H9 (cell line): ENCODE measurements at places on chromosomes 6 and 20. TPM values are rescaled to one million over a fixed set of nuclear protein-coding genes. Genes with fewer than 3 reads are reported as not detected.

DNA sequence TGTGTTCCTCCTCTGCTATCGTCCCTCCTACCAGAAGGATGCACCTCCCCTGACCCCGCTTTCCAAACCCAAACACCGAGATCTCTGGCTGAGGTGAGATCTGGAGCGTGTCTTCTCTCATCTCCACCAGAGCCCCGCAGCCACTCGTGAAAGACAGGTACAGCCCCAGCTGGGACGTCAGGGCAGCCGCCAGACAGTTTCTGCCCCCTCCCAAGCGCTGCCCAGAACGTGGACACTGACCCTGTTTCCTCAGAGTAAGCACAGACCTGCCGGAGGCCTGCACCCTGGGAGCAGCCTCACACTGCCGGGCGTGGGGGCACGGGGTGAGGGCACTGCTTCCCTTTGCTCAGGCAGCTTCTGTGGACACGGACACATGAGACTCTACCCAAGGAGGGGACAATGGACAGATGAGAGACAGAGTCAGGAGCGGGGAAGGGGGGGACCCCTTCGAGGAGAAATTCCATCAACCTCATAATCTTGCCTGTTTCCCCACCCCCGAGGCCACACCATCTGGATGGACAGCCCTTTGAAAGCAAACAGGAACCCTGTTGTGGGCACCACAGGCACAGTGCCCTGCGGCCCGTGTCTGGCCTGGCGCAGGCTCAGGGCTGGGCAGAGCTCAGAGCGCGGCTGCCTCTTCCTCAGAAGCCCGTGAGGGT lies 210.6 kb downstream of the DLL1 start:
- no peaks in the 10 kb centered on the region for H3K27me3 ChIP-seq
- DNase-seq, result no peak
- H3K27ac ChIP-seq, result no peak overlapping the region
- H3K4me3 ChIP-seq, result no peak overlapping the region
- H3K4me1 ChIP-seq, result no peaks in the 10 kb centered on the region
- H3K36me3 ChIP-seq, result peaks cover 4% of the 10 kb centered on the region

The ASF1A gene
- total RNA-seq, result 34.4 and 36.5 TPM in 2 replicates

DNA sequence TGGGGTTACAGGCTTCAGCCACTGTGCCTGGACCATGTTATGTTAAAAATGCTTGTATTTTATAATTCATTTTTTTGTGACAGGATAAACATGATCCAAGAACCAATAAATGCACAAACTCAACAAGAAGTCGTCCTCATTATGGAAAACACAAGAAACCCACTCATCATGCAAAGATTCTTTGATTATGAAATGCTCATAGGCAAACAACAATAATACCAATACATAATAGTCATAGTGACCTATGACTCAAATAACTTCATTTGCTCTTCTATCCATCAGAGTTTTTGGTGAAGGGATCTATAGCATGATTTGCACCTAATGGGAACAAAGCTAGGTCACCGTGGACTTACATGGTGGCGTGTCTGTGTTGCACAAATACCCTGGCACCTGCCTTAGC lies 217.1 kb upstream of the THEMIS start:
- H3K4me3 ChIP-seq, result no peak overlapping the region
- no peak overlapping the region for H3K27ac ChIP-seq
- H3K27me3 ChIP-seq, result no peaks in the 10 kb centered on the region
- H3K4me1 ChIP-seq, result no peaks in the 10 kb centered on the region
- H3K36me3 ChIP-seq, result no peaks in the 10 kb centered on the region
- DNase-seq, result no peak

- no peak for DNase-seq
- no peaks in the 10 kb centered on the region for H3K27me3 ChIP-seq
- H3K4me3 ChIP-seq, result no peak overlapping the region
These were observed 535.1 kb downstream of the BCKDHB start for GRCh38 chr6:80641591-80641990.

The SULF2 gene
- total RNA-seq, result 30.9 and 31.2 TPM in 2 replicates

The DNMT3B gene
- total RNA-seq, result 980 and 996 TPM in 2 replicates

GRCh38 chr20:25020901-25021301 lies 28.4 kb upstream of the APMAP start:
- no peak for DNase-seq

GRCh38 chr6:6659600-6660327 lies 71.2 kb downstream of the LY86 start:
- no peaks in the 10 kb centered on the region; the same call in 2 of the 3 replicates for H3K36me3 ChIP-seq
- no peaks in the 10 kb centered on the region for H3K4me1 ChIP-seq

The HLA-DOB gene
- 0.20 TPM in 1 of 2 replicates, not detected in the other for total RNA-seq

DNA sequence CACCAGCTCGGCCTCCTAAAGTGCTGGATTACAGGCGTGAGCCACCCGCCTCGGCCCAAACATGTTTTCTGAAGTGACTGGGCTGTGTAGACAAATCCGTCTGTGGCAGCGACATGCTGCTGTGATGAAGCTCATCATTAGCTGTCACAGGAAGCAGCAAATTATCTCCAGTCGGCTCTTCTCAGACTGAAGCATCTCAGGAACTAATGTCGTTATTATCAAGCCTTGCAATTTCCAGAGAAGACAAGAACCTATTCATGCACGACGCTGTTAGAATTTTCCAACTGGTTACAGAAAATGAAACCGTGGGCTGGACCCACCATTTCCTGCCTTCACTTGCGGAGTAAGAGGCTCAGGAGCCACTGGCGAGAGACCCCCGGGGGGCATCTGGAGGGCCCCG lies 17.1 kb upstream of the NTSR1 start:
- H3K27me3 ChIP-seq, result no peaks in the 10 kb centered on the region
- no peaks in the 10 kb centered on the region for H3K36me3 ChIP-seq
- H3K4me3 ChIP-seq, result no peak overlapping the region
- no peaks in the 10 kb centered on the region for H3K4me1 ChIP-seq

DNA sequence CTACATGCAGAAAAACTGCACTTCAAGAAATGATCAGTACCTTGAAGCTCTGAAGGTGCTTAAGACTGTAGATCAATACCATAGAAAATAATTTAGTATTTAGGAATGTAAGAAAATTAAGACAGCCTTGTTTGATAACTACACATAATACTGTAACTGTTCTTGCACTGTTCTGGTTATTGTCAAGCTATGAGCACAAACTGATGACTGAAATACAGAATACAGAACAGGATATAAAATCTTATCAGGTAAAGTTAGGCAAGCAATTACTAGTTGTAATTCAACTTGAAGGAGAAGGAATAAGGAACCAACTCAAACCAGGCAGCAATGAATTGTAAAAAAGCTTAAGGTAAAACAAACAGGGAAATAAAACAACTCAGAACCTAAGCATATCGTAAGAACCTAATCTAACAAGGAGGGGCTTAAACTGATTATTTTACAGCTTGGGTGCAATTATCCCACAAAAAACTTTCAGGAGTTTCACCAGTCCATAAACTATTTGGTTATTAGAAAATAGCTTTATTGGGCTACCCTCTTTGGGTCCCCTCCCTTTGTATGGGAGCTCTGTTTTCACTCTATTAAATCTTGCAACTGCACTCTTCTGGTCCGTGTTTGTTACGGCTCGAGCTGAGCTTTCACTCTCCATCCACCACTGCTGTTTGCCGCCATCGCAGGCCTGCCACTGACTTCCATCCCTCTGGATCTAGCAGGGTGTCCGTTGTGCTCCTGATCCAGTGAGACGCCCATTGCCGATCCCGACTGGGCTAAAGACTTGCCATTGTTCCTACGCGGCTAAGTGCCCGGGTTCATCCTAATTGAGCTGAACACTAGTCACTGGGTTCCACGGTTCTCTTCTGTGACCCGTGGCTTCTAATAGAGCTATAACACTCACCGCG lies 97.7 kb downstream of the ATG5 start:
- no peak for DNase-seq
- H3K4me3 ChIP-seq, result no peak overlapping the region
- H3K27ac ChIP-seq, result no peak overlapping the region
- H3K4me1 ChIP-seq, result no peaks in the 10 kb centered on the region
- H3K27me3 ChIP-seq, result no peaks in the 10 kb centered on the region

- H3K27ac ChIP-seq, result no peak overlapping the region
- no peak for DNase-seq
- no peaks in the 10 kb centered on the region for H3K4me1 ChIP-seq
These were observed 1.7 kb upstream of the C20orf203 start for GRCh38 chr20:32675223-32675975.

The POPDC3 gene
- total RNA-seq, result 5.7 and 6.0 TPM in 2 replicates

The OGFRL1 gene
- 2.8 and 2.9 TPM in 2 replicates for total RNA-seq

DNA sequence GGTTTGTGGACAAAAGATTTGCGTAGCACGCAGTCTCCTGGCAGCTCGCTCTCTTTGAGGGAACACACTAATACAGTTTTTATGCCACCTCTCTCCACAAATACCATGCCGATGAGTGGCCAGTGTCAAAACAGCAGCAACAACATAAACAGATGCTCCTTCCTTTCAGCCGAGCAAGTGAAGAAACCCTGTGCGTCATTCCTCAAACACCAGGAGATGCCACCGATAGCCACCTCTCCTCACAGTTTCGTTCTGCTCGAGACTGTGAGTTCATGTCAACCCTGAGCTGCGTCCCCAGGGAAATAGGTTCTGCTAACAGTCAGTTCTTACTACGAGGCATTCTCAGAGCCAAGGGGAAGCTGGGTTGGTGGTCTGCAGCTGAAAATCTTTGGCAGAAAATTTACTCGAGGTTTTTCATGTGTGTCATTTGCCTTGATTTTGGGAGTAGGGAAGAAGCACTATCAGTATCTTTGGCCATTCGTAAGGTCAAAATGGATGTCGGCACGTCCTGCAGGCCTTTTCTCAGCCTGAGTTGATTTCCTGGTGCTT lies 59.9 kb downstream of the EYA2 start:
- no peak for DNase-seq
- H3K36me3 ChIP-seq, result peaks cover 5% of the 10 kb centered on the region
- no peaks in the 10 kb centered on the region for H3K4me1 ChIP-seq
- no peak overlapping the region for H3K4me3 ChIP-seq

DNA sequence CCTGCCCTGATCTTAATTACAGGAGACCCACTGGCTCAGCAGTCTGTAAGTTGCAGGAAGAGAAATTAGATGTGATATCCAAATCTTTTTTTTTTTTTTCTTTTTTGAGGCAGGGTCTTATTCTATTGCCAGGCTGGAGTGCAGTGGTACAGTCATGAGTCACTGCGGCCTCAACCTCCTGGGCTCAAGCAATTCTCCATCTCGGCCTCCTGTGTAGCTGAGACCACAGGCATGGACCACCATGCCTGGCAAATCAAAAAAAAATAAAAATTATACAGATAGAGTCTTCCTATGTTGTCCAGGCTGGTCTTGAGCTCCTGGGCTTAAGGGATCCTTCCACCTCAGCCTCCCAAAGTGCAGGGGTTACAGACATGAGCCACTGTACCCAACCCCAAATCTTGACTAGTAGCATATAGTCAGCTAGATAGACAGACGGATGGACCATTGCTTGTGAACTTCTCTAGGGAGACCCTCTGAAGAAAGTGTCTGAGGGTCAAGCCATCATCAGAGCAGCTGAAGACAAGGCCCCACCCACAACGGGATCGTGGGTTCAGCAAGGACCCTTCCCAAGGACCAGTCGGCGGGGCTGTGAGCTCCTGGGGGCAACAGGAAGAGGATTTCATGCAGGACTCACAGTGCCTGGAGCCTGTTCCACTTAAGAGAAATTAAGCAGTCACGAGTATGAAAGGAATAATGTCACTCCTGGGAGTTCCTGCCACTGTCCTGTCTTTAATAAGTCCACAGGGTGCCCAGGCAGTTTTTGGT lies 222.7 kb downstream of the ANKRD60 start:
- H3K4me3 ChIP-seq, result no peak overlapping the region
- H3K27ac ChIP-seq, result no peak overlapping the region
- H3K4me1 ChIP-seq, result no peaks in the 10 kb centered on the region
- H3K27me3 ChIP-seq, result no peaks in the 10 kb centered on the region
- no peaks in the 10 kb centered on the region for H3K36me3 ChIP-seq

The SAMD5 gene
- total RNA-seq, result 0.04 and 0.29 TPM in 2 replicates

The HMGCLL1 gene
- total RNA-seq, result 0.20 and 0.24 TPM in 2 replicates

- DNase-seq, result no peak
- H3K4me3 ChIP-seq, result peak overlapping the region; percentile 71; the same call in 2 of the 3 replicates
- peaks cover 3% of the 10 kb centered on the region; the same call in 1 of the 2 replicates for H3K4me1 ChIP-seq
- no peaks in the 10 kb centered on the region for H3K36me3 ChIP-seq
- H3K27me3 ChIP-seq, result no peaks in the 10 kb centered on the region
These were observed 598 bp downstream of the FABP7 start for GRCh38 chr6:122780114-122780513.

DNA sequence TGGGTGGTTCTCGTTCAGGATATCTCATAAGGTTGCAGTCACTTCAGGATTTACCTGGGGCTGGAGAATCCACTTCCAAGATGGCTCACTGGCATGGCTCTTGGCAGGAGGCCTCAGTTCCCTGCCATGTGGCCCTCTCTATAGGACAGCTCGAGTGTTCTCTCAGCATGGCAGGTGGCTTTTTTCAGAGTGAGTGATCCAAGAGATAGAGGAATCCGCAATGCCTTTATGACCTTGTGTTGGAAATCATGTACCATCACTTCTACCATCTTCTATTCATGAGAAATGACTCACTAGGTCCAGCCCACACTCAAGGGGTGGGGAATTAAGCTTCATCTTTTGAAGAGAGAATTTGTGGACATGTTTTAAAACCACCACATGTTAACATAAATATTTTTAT lies 37.8 kb downstream of the PPP1R16B start:
- no peaks in the 10 kb centered on the region; the same call in 2 of the 3 replicates for H3K36me3 ChIP-seq
- DNase-seq, result no peak
- H3K27me3 ChIP-seq, result no peaks in the 10 kb centered on the region

The PTGIS gene
- 18.9 and 20.0 TPM in 2 replicates for total RNA-seq

DNA sequence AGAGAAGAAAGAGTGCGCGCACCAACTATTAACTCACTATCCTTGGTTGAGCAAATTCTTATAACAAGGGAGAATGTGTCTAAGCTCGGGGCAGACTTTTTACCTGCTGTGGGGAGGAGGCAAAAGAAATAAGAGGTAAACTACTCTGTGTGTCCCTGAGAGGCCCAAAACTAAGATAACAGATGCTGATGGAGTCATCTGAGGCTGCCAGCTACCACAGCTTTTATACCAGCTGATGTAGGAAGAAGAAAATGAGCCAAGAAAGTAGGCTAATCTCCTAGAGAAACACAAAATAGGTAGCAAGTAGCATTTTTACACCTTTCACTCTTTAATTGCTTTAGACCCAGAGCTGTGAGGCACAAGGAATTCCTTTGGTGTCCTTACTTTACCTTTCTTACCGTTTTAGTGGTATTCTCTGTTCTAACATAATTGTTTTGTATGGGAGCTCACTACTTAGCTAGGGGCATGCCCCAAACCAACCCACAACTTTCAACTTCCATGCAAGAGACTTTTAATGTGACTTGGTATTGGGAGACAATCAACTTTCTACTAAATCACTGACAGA lies 27.8 kb upstream of the PIM1 start:
- DNase-seq, result no peak
- H3K4me1 ChIP-seq, result peaks cover 10% of the 10 kb centered on the region; the same call in 1 of the 2 replicates
- no peaks in the 10 kb centered on the region for H3K27me3 ChIP-seq
- H3K36me3 ChIP-seq, result no peaks in the 10 kb centered on the region; the same call in 1 of the 2 replicates
- peak overlapping the region; percentile 41 for H3K4me3 ChIP-seq

- no peaks in the 10 kb centered on the region for H3K27me3 ChIP-seq
- no peak overlapping the region for H3K27ac ChIP-seq
- no peaks in the 10 kb centered on the region for H3K36me3 ChIP-seq
- no peaks in the 10 kb centered on the region for H3K4me1 ChIP-seq
These were observed 521.9 kb downstream of the PKHD1 start for GRCh38 chr6:51565472-51565871.

- H3K36me3 ChIP-seq, result no peaks in the 10 kb centered on the region
- H3K4me1 ChIP-seq, result no peaks in the 10 kb centered on the region
- H3K27me3 ChIP-seq, result no peaks in the 10 kb centered on the region
- DNase-seq, result no peak
These were observed 128.0 kb downstream of the BMP7 start for GRCh38 chr20:57138198-57138995.
